Transverse colon (tissue), 4 donors: ENCODE measurements at places on chromosomes 2 and 18. TPM values are rescaled to one million over a fixed set of nuclear protein-coding genes. Genes with fewer than 3 reads are reported as not detected.
A peak's percentile ranks its signal among the peaks of the same experiment; 100 is the strongest.

DNA sequence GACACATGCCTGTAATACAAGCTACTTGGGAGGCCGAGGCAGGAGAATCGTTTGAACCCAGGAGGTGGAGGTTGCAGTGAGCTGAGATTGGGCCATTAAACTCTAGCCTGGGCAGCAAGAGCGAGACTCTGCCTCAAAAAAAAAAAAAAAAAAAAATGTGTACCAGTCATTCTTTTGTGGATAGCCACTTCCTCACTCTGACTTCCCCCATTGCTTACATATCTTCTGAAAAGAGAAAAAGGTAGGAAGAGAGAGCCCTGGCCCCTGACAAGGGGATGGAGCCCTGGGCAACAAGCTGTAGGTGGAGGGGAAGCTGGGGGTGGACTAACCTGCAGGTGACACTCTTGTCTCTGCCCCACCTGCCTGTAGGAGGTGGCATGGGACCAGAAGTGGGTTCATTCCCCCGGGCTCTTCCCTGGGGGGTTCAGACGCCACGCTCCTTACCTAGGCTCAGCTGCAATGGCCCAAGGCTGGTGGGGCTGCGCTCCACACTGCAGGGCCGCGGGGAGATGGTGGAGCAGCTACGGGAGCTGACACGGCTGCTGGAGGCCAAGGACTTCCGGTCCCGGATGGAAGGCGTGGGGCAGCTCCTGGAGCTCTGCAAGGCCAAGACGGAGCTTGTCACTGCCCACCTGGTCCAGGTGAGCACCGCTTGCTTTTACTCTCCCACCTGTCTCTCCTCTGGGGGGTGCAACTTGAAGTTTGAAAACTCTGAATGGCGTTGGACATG, 39.1 kb downstream of the PCARE start:
- no peaks in the 10 kb centered on the region for H3K36me3 ChIP-seq
- no peak for DNase-seq
- H3K4me1 ChIP-seq: no peaks in the 10 kb centered on the region
- H3K27ac ChIP-seq: no peak overlapping the region

DNA sequence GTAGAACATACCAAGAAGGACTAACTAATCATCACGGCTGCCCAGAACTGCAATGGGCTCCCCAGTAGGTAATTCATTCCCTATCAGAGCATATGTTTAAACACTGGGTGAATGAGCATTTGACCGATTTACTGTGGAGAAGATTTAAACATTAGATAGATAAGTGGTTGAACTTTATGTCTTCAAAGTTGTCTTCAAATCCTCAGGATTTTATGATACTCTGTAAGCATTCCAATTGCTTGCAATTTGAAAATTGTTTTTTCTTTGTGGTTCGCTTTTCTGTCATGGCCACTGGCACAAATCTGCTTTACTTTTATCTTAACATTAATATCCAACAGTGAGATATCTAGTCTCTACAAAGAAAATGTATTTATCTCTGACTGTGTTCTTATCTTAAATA, 37.7 kb upstream of the MMADHC start:
- H3K27ac ChIP-seq: no peak overlapping the region
- no peaks in the 10 kb centered on the region for H3K36me3 ChIP-seq
- H3K27me3 ChIP-seq: no peaks in the 10 kb centered on the region
- no peaks in the 10 kb centered on the region for H3K4me1 ChIP-seq
- no peak for DNase-seq

DNA sequence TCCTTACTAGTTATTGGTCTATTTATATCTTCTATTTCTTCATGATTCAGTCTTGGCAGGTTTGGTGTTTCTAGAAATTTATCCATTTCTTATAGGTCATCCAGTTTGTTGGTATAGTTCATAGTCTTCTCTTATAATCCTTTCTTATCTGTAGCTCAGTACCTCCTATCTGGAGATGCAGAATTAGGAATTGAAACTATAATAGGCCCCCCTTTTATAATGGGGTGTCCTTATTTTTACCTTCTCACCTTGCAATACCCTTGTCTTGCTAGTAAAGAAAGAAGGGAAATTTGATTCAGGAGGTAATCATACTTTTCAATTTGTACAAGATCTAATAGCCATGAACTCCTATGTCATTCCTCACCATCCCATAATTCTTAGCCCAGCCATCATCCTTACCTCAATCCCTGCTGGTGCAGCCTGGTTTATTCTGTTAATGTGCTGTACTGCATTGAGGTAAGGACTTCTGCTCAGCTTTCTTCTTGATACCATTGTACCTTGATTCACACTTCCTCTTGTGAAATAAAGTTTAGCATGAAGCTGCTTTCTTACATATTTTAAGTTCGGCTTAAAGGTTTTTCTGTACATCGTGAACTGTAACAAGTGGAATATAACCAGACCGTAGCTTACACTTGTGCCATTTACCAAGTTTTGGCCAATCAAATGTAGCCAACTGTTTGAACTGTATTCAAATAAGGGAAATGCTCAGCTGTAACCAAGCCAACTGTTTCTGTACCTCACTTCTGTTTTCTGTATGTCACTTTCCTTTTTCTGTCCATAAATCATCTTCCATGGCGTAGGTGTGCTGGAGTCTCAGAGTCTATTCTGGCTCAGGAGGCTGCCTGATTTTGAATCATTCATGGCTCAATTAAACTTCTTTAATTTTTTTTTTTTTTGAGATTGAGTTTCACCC, 40.1 kb upstream of the PTH2R start:
- no peak for DNase-seq
- no peak overlapping the region for H3K27ac ChIP-seq
- H3K4me3 ChIP-seq: no peak overlapping the region
- no peaks in the 10 kb centered on the region for H3K27me3 ChIP-seq

- no peak overlapping the region for H3K27ac ChIP-seq
- DNase-seq: no peak
- no peaks in the 10 kb centered on the region for H3K4me1 ChIP-seq
- H3K4me3 ChIP-seq: no peak overlapping the region
- H3K36me3 ChIP-seq: no peaks in the 10 kb centered on the region
Observed at GRCh38 chr2:36780231-36780839, 83.8 kb downstream of the VIT start.

DNA sequence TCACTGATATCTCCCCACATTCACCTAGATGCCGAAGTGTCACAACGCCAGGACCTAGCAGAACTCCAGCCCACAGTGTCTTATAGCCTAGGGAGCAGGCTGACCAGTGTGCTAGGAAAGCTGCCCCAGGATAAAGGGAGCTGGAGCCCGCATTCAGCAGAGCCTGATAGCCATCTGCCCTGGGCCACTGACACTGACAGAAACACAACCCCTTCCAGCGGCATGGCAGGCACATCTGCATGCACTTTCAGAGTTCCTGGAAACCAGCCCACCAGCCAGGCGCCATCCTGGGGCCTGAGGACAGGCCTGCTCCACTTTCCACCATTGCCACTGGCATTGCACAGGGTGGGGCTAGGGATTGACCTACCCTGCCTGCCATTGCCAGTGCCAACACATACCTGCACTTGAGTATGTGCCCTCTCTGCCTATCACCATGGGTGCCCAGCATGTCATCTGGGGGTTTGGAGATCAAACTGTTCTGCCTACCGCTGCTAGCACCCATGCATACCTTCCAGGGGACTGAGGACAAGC, 290.1 kb upstream of the KLHL14 start:
- H3K27me3 ChIP-seq: no peaks in the 10 kb centered on the region
- H3K4me3 ChIP-seq: no peak overlapping the region
- no peak overlapping the region for H3K27ac ChIP-seq
- H3K4me1 ChIP-seq: no peaks in the 10 kb centered on the region

DNA sequence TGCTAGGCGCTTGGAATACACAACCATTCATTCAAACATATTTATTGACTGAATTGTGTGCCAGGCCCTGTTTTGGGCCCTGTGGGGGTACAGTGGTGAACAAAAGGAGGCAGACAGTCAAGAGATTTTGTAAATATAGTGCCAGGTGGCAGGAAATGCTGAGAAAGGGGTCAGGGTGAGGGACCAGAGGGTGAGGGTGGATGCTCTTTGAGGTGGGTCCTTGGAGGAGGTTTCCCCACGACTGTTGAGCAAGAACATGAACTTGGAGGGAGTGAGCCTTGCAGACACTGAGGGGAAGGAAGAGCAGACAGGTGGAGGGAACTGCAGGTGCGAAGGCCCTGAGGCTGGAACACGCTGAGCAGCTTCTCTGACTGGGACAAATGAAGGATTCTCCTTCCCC, 40.7 kb downstream of the ODC1 start:
- peaks cover 55% of the 10 kb centered on the region for H3K4me1 ChIP-seq
- DNase-seq: no peak
- peak overlapping the region; percentile 87 for H3K27ac ChIP-seq
- no peak overlapping the region for H3K4me3 ChIP-seq

DNA sequence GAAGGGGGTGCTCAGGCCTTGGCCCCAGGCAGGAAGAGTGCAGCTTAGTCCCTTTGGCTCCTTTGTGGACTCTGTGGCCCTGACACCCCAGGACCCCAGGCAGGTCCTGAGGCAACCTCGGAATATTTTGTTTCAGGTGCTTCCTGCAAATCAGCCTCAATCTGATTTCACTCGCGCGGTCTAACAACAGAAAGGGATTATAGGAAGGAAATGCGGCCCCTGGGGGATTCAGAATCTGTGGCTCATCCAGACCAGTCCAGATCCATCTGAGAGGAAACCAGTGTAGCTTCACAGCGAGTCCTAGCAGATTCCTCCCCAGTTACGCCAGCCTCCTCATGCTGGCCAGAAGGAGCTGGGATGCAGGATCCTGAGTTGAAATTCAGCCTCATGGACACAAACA, 59.5 kb upstream of the YWHAQ start:
- no peak overlapping the region for H3K27ac ChIP-seq
- H3K4me3 ChIP-seq: no peak overlapping the region
- DNase-seq: no peak
- no peaks in the 10 kb centered on the region for H3K36me3 ChIP-seq

DNA sequence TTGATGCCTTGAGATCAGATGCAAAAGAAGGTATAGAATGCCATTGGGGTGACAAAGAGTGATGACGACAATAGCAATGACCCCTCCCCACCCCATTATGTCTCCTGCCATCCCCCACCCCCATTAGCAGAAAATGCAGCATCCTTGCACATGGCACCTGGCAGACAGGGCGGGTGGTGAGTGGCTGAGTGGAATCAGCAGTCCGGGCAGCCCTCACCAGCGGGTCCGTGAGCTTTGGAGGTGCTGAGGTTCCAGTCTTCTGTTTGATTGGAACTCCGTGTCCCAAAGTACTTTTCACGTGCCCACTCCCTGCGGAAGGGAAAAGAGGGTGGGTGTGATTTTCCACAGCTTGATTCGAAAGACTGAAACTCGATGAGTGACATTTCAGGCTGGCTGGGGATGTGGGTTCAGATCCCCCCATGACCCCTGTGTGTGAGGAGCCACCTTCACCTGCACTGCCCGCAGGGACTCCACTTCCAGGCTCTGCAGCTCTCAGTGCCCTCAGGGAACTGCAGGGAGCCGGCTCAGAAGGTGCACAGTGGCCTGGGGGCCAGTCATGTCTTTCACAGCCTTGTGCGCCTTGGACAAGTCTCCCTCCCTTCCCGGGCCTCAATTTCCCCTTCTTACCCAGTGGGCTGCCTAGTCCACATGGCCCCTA, 130.9 kb downstream of the GLI2 start:
- DNase-seq: no peak
- H3K4me1 ChIP-seq: peaks cover 6% of the 10 kb centered on the region
- no peak overlapping the region for H3K4me3 ChIP-seq
- H3K36me3 ChIP-seq: no peaks in the 10 kb centered on the region
- peaks cover 33% of the 10 kb centered on the region for H3K27me3 ChIP-seq
- H3K27ac ChIP-seq: peak overlapping the region; percentile 92

- H3K27ac ChIP-seq: no peak overlapping the region
- no peak overlapping the region for H3K4me3 ChIP-seq
- DNase-seq: no peak
- peaks cover 19% of the 10 kb centered on the region for H3K4me1 ChIP-seq
Observed at GRCh38 chr2:238423561-238424312, 3.0 kb upstream of the ASB1 start.

DNA sequence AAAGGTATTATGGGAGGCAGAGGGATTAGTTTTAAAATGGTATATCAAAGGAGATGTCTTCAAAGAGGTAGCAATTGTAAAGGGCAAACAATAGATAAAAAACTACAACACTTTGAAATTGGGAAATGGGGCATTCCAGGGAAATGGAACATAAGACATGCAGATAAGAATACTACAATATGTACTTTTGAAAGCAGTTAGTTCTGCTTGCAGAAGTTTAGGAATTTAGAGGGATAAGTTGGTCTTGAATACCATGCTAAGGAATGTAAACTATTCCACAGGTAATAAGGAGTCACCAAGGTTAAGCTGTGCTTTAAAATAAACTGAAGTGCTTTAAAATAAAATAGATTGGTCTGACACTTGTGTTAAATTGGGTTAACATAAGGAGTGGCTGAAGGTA, 571.7 kb upstream of the ACVR2A start:
- H3K4me1 ChIP-seq: no peaks in the 10 kb centered on the region
- no peak for DNase-seq
- no peaks in the 10 kb centered on the region for H3K36me3 ChIP-seq
- no peak overlapping the region for H3K27ac ChIP-seq
- H3K27me3 ChIP-seq: no peaks in the 10 kb centered on the region

DNA sequence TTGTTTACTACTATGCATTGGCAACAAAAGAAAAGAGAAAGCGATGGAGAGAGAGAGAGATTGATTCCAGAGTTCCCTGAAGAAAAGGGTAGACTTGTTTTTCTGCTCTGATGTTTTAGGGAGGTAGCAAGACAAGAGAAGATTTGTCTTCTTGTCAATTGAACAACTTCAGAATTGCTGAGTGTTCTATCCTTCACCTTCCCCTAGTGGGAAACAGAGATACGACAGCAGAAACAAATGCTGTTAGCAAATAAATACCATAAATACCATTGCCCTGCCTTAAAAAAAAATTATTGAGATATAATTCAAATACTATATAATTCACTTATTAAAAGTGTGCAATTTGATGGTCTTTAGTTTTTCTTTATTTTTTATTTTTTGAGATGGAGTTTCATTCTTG, 26.2 kb upstream of the CCDC150 start:
- no peak for DNase-seq
- H3K36me3 ChIP-seq: no peaks in the 10 kb centered on the region
- no peaks in the 10 kb centered on the region for H3K4me1 ChIP-seq
- no peak overlapping the region for H3K4me3 ChIP-seq

GRCh38 chr18:79640875-79641274, 38.7 kb upstream of the CTDP1 start:
- H3K36me3 ChIP-seq: no peaks in the 10 kb centered on the region
- peaks cover 4% of the 10 kb centered on the region for H3K4me1 ChIP-seq
- peaks cover 28% of the 10 kb centered on the region for H3K27me3 ChIP-seq
- H3K27ac ChIP-seq: no peak overlapping the region
- no peak for DNase-seq

CMPK2 gene
- 4.9 TPM for total RNA-seq

SPDYA gene
- not detected for total RNA-seq

CPLX4 gene
- not detected for total RNA-seq

RAX gene
- total RNA-seq: not detected

IL36A gene
- not detected for total RNA-seq

KIF1A gene
- 3.1 TPM for total RNA-seq
